ENCODE measurements at places on chromosomes 12 and 14. TPM values are rescaled to one million over a fixed set of nuclear protein-coding genes. Genes with fewer than 3 reads are reported as not detected.
A peak's percentile ranks its signal among the peaks of the same experiment; 100 is the strongest.

Gene YLPM1
- 61.6 TPM for total RNA-seq

Gene NGB
- total RNA-seq: not detected

DNA sequence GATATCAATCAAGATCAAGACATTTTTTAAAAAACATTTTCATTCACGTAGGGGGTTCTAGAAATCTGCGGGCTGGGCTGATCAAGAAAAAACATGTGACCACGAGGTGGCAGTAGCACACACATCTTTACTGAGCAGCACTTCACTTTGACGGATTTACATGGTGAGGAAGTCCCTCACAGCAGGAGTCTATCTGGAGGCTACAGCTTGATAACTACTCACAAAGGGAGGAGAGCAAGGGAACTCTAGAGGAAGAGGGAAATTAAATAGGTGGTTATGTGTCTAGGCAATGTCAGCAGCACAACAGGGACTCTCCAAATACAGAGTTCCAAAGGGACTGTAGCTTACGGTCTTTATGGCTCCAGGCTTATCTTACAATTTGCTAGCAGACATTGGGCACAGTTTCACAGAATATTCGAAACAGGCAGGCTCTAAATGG, 248.1 kb downstream of the DPY19L2 start:
- H3K27ac ChIP-seq: no peak overlapping the region
- H3K27me3 ChIP-seq: no peaks in the 10 kb centered on the region
- H3K4me3 ChIP-seq: no peak overlapping the region
- H3K36me3 ChIP-seq: no peaks in the 10 kb centered on the region
- H3K4me1 ChIP-seq: no peaks in the 10 kb centered on the region

Gene DEGS2
- total RNA-seq: not detected

- no peak overlapping the region for H3K27ac ChIP-seq
- no peaks in the 10 kb centered on the region for H3K27me3 ChIP-seq
- H3K4me3 ChIP-seq: no peak overlapping the region
- H3K4me1 ChIP-seq: no peaks in the 10 kb centered on the region
- no peaks in the 10 kb centered on the region for H3K36me3 ChIP-seq
These were observed 39.2 kb upstream of the MEG3 start for GRCh38 chr14:100786576-100787219.

DNA sequence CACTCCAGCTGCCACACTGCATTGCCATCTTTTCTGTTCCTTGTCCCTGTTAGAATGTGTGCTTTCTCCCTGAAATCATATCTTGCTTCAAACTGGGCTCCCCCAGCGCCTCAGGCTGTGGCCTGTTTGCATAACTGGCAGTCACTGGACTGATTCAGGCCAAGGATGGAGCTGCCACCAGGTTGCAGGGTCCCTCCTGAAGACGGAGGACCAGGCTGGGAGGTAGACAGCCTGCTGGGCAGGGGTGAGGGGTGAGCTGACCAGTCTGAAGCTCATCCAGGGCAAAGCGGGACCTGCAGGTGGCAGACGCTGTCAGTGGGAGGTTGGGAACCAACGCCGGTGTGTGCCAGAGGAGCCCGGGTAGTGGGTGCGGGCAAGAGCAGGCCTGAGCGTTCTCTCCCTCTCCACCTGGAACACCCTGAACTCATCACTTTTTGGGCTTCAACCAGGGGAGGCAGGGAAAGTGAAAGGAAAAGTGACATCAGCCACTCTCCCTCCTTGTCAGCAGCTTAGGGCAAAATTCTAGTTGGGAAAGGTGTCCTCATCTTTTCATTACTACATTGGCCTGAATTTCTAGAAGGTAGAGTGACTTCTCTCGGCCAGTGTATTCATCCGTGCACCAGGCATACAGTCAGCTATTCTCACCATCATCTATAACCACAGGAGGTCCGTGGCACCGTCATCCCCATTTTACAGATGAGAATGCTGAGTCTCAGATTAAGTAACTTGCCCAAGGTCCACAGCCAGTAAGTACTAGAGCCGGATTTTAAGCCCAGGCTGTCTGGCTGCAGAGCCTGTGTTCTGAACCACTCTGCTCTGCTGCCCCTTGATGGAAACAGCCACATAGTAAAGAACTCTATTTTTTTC, 219.1 kb downstream of the SLC41A2 start:
- H3K27me3 ChIP-seq: no peaks in the 10 kb centered on the region
- no peak for DNase-seq
- no peaks in the 10 kb centered on the region for H3K36me3 ChIP-seq
- no peak overlapping the region for H3K4me3 ChIP-seq

DNA sequence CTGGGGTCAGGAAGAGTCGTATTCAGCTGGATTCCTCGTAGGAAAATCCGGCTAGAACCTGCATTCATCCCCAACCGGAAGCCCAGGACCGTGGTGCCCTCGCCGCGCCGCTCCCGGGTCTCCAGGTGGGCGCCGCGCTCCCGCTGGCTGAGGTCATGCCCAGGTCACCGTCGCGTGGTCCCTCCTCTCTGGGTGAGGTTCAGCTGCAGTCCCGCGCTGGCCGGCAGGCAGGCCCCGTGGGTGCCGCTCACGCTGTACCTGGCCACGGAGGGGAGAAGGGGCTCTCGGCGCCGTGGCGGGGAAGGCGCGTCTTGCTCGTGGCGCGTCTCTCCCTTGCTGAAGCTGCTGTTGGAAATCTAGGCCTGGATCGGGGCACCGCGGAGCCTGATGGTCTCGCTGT, 44.5 kb downstream of the LRTM2 start:
- no peaks in the 10 kb centered on the region for H3K27me3 ChIP-seq
- H3K4me1 ChIP-seq: no peaks in the 10 kb centered on the region
- no peak for DNase-seq
- H3K36me3 ChIP-seq: no peaks in the 10 kb centered on the region
- no peak overlapping the region for H3K4me3 ChIP-seq
- H3K27ac ChIP-seq: no peak overlapping the region

Gene GUCY2C
- total RNA-seq: not detected

DNA sequence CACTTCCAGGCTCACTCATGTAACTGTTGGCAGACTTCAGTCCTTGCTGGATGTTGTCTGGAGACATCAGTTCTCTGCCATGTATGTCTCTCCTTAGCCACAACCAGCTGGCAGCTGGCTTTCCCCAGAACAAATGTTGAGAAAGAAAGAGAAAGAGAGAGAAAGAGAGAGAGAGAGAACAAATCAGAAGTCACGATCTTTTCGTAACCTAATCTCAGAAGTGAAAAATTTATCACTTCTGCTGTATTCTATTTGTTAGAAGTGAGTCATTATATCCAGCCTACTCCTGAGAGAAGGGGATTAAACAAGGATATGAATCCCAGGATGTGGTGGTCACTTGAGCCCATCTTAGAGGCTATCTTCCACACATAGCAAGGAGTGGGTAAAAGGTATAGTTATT, 101.2 kb downstream of the BTG1 start:
- no peak overlapping the region for H3K27ac ChIP-seq
- H3K4me3 ChIP-seq: no peak overlapping the region
- no peaks in the 10 kb centered on the region for H3K27me3 ChIP-seq
- peaks cover 13% of the 10 kb centered on the region for H3K4me1 ChIP-seq
- no peaks in the 10 kb centered on the region for H3K36me3 ChIP-seq

DNA sequence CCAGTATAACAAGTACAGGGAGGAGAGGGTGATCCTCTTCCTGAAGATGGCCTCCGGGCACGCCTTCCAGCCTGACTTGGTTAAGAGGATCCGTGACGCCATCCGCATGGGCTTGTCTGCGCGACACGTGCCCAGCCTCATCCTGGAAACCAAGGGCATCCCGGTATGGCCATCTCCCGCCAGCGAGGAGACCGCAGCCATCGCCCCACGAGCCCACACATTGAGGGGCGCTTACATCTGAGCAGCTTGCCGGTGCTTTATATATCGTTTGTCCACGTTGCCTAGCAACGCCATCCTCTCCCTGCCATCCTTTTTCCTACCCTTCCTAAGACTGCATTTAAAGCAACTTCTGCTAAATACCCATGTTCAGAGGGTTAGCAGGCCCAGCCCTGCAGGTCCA, 71.5 kb downstream of the AACS start:
- no peaks in the 10 kb centered on the region for H3K4me1 ChIP-seq
- no peaks in the 10 kb centered on the region for H3K27me3 ChIP-seq
- H3K27ac ChIP-seq: no peak overlapping the region
- H3K4me3 ChIP-seq: no peak overlapping the region
- no peak for DNase-seq

GRCh38 chr12:16361142-16361783, 13.8 kb downstream of the MGST1 start:
- no peak for DNase-seq
- no peak overlapping the region for H3K4me3 ChIP-seq
- no peak overlapping the region for H3K27ac ChIP-seq
- H3K36me3 ChIP-seq: no peaks in the 10 kb centered on the region
- H3K4me1 ChIP-seq: no peaks in the 10 kb centered on the region

GRCh38 chr12:19856389-19856788, 417.1 kb downstream of the AEBP2 start:
- H3K4me1 ChIP-seq: peaks cover 57% of the 10 kb centered on the region
- peak overlapping the region; percentile 48 for H3K4me3 ChIP-seq
- peak overlapping the region; percentile 90 for H3K27ac ChIP-seq
- no peak for DNase-seq
- H3K36me3 ChIP-seq: no peaks in the 10 kb centered on the region

- H3K4me3 ChIP-seq: peak within 1 kb of the TSS; percentile 64
- H3K27ac ChIP-seq: no peak within 1 kb of the TSS
- no peak for DNase-seq
- H3K4me1 ChIP-seq: no peaks in the 10 kb centered on the region
- no peaks in the 10 kb centered on the region for H3K27me3 ChIP-seq
These were observed at the start of gene HOXC5 for GRCh38 chr12:54032627-54033100. TSS of gene HOXC5 (plus strand) at chr12:54033050. CDS start at chr12:54033123, 73 bp downstream.

Gene SERPINA4
- total RNA-seq: not detected

GRCh38 chr12:108400056-108400455, 60.9 kb upstream of the CMKLR1 start:
- H3K27ac ChIP-seq: no peak overlapping the region
- DNase-seq: no peak
- H3K36me3 ChIP-seq: no peaks in the 10 kb centered on the region
- H3K27me3 ChIP-seq: no peaks in the 10 kb centered on the region
- H3K4me1 ChIP-seq: no peaks in the 10 kb centered on the region

DNA sequence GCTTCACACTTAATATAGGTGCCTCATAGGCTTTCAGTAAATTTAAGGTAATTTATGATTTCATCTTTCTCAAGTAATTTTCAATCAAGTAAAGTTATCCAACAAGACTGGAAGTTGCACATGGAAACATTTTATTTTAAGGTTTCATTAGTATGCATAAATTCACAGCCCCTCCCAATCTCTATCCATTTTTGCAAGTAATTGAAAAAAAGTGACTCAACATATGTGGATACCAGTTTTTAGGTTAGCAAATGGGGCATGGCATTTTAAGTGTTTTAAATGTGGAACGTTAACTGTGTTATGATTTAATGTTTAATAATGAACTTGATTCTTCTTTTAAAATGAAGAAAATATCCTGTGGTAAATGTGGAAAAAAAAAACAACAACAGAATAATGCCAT, 532.8 kb downstream of the FOXG1 start:
- no peak overlapping the region for H3K27ac ChIP-seq
- H3K4me3 ChIP-seq: no peak overlapping the region
- no peaks in the 10 kb centered on the region for H3K27me3 ChIP-seq
- H3K4me1 ChIP-seq: no peaks in the 10 kb centered on the region
- DNase-seq: no peak

Gene HELB
- 1.2 TPM for total RNA-seq

Gene GRIN2B
- not detected for total RNA-seq

DNA sequence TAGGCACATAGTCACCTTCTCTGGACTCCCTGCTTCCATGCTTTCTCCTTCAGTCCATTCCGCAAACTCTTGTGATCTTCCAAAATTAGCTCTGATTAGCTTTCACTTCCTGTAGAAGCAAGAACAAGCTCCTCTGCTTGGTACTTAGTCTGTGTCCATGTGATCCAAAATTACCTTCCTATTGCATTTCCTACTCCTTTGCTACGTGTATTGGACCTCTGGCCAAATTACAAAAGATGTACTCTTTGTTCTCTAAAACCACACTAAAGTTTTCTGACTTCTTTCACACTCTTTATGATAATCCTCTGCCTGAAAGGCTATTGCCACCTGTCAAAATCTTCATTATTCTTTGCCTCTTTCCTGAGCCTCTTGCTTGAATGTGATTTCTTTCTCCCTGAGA, 786 bp upstream of the TSFM start:
- no peak overlapping the region for H3K4me3 ChIP-seq
- peaks cover 9% of the 10 kb centered on the region for H3K36me3 ChIP-seq
- peaks cover 12% of the 10 kb centered on the region for H3K4me1 ChIP-seq
- no peak overlapping the region for H3K27ac ChIP-seq

GRCh38 chr12:20174528-20175175, 193.7 kb upstream of the PDE3A start:
- peaks cover 5% of the 10 kb centered on the region for H3K4me1 ChIP-seq
- H3K27me3 ChIP-seq: no peaks in the 10 kb centered on the region
- DNase-seq: no peak
- H3K36me3 ChIP-seq: no peaks in the 10 kb centered on the region
- no peak overlapping the region for H3K4me3 ChIP-seq

GRCh38 chr12:50728417-50728816, 35.5 kb upstream of the ATF1 start:
- no peak for DNase-seq
- H3K27me3 ChIP-seq: no peaks in the 10 kb centered on the region
- H3K4me1 ChIP-seq: peaks cover 21% of the 10 kb centered on the region

GRCh38 chr14:41362139-41362538, 244.5 kb upstream of the LRFN5 start:
- H3K27ac ChIP-seq: no peak overlapping the region
- H3K4me1 ChIP-seq: no peaks in the 10 kb centered on the region
- no peaks in the 10 kb centered on the region for H3K27me3 ChIP-seq

- H3K36me3 ChIP-seq: no peaks in the 10 kb centered on the region
- no peak overlapping the region for H3K4me3 ChIP-seq
- H3K4me1 ChIP-seq: no peaks in the 10 kb centered on the region
- no peak overlapping the region for H3K27ac ChIP-seq
- no peaks in the 10 kb centered on the region for H3K27me3 ChIP-seq
These were observed 20.6 kb upstream of the YARS2 start for GRCh38 chr12:32776258-32776657.

GRCh38 chr12:49863946-49864797, 21.3 kb upstream of the BCDIN3D start:
- H3K4me3 ChIP-seq: no peak overlapping the region
- H3K27me3 ChIP-seq: no peaks in the 10 kb centered on the region
- no peaks in the 10 kb centered on the region for H3K36me3 ChIP-seq

GRCh38 chr12:130161261-130162243, 712 bp upstream of the FZD10 start:
- peak overlapping the region; percentile 63 for H3K4me3 ChIP-seq
- H3K36me3 ChIP-seq: no peaks in the 10 kb centered on the region
- no peak overlapping the region for H3K27ac ChIP-seq
- H3K27me3 ChIP-seq: no peaks in the 10 kb centered on the region
- no peaks in the 10 kb centered on the region for H3K4me1 ChIP-seq
- DNase-seq: no peak

Gene RNASE7
- total RNA-seq: not detected

Gene RHOJ
- total RNA-seq: 7.6 TPM

GRCh38 chr14:69342928-69343525, 55.1 kb downstream of the ERH start:
- H3K4me3 ChIP-seq: no peak overlapping the region
- H3K36me3 ChIP-seq: no peaks in the 10 kb centered on the region
- H3K4me1 ChIP-seq: no peaks in the 10 kb centered on the region
- DNase-seq: no peak
- H3K27me3 ChIP-seq: no peaks in the 10 kb centered on the region

- no peaks in the 10 kb centered on the region for H3K4me1 ChIP-seq
- DNase-seq: no peak
- H3K4me3 ChIP-seq: no peak overlapping the region
- no peaks in the 10 kb centered on the region for H3K36me3 ChIP-seq
- H3K27me3 ChIP-seq: no peaks in the 10 kb centered on the region
- H3K27ac ChIP-seq: no peak overlapping the region
These were observed 75.4 kb downstream of the RNF34 start for GRCh38 chr12:121475279-121475678.

GRCh38 chr12:126493366-126494108, 1428.3 kb downstream of the AACS start:
- no peak overlapping the region for H3K27ac ChIP-seq
- no peaks in the 10 kb centered on the region for H3K27me3 ChIP-seq
- no peak overlapping the region for H3K4me3 ChIP-seq
- no peaks in the 10 kb centered on the region for H3K36me3 ChIP-seq
- H3K4me1 ChIP-seq: no peaks in the 10 kb centered on the region

Gene TMEM132D
- total RNA-seq: not detected

Measured in thoracic aorta (tissue), 2 donors.